ENCODE measurements at places on chromosomes 1 and 21. TPM values are rescaled to one million over a fixed set of nuclear protein-coding genes. Genes with fewer than 3 reads are reported as not detected.
A peak's percentile ranks its signal among the peaks of the same experiment; 100 is the strongest.

CRP gene
- total RNA-seq, result not detected

RNF186 gene
- not detected for total RNA-seq

CSF3R gene
- not detected for total RNA-seq

SH2D5 gene
- 0.07 TPM for total RNA-seq

DCST1 gene
- not detected for total RNA-seq

GPR37L1 gene
- total RNA-seq, result not detected

E2F2 gene
- total RNA-seq, result 8.0 TPM

DENND2C gene
- 0.60 TPM for total RNA-seq

IGSF21 gene
- not detected for total RNA-seq

AIRE gene
- not detected for total RNA-seq

S100A7A gene
- total RNA-seq, result not detected

GRCh38 chr1:84271441-84272151 is 29.9 kb upstream of the SAMD13 start:
- peak; percentile 85 for DNase-seq
- peak overlapping the region; percentile 87 for H3K27ac ChIP-seq
- peaks cover 23% of the 10 kb centered on the region for H3K4me1 ChIP-seq
- H3K27me3 ChIP-seq, result no peaks in the 10 kb centered on the region
- H3K4me3 ChIP-seq, result peak overlapping the region; percentile 49

DNA sequence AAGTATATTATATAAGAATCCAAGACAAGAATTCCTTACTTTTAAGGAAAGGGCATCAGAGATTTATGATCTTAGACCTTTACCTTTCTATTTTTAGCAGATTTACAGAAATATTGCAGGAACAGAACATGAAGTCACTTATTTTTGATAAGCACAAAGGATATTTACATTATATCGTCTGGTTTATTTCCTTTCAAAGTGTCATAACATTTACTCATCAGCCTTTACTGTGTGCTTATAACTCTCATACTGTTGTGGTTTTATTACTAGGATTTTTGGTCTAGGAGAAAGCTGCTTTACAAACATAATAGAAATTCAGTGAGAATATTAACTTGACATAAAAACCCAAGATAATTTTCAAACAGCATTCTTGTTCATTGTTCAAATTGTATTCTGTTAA is 47.6 kb downstream of the APP start:
- DNase-seq, result no peak
- H3K27me3 ChIP-seq, result no peaks in the 10 kb centered on the region
- H3K4me1 ChIP-seq, result peaks cover 2% of the 10 kb centered on the region
- H3K36me3 ChIP-seq, result no peaks in the 10 kb centered on the region
- no peak overlapping the region for H3K27ac ChIP-seq
- H3K4me3 ChIP-seq, result no peak overlapping the region

DNA sequence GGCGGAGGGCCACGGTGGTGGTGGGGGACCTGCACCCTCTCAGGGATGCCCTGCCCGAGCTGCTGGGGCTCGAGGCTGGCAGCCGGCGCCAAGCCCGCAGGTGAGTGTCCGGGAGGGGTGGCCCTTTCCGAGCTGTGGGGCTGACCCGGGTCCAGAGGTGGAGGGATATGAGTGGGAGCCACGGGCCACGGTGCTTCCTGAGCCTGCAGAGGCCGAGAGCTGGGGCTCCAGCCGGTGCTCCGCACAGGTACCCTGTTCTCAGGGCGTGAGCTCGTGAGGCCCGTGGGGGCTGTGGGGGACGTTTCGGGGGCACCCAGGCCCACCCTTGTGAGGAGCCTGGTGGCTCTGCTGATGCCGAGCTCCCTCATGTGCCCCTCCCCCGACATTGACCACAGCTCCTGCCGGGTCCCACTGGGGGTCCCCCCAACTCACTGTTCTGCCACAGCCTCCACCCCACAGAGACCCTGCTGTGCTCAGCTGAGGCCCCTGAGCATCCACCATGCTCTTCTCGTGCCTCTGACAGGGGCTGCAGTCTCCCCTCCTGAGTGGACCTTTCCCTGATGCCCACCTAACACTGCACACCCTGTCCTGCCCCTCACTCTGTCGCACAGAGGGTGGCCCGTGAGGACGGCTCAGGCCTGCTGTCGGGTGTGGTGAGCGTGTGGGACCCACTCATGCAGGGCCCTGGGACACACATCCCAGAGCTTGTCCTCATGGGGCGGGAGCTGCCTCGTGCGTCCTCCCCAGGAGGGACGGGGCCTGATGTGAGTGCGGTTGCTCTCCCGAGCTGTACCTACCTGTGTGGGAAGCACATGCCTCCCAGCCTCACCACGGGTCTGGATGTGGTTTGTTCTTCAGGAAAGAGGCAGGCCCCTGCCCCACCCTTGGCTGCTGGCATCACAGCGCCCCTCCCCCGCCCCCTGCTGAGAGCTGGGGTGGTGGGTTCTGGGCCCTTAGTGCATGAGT is 27.5 kb downstream of the SLX9 start:
- peaks cover 22% of the 10 kb centered on the region for H3K36me3 ChIP-seq
- no peak for DNase-seq
- peaks cover 16% of the 10 kb centered on the region for H3K4me1 ChIP-seq
- no peak overlapping the region for H3K4me3 ChIP-seq

DNA sequence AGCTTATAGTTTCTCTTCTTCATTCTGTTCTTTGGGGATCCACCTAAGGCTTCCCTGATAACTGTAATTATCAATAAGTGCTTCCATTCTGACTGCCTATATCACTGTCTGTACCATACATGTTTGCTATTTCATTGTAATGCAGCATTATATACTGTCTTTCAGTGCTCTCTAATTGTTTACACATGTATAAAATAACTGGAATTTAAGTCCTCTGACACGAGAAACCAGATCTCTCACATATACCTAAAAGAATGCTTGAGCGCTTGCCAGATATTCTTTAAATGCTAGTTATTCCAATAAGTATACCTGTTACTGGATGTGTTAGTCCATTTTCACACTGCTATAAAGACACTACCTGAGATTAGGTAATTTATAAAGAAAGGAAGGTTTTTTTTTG is 34.7 kb downstream of the CELF3 start:
- no peak for DNase-seq
- no peaks in the 10 kb centered on the region for H3K27me3 ChIP-seq
- 0 out of 2 replicates have a peak, but pooled peaks cover 4% of the 10 kb centered on the region for H3K36me3 ChIP-seq

GRCh38 chr1:66444438-66445265 is 89.3 kb upstream of the SGIP1 start:
- no peaks in the 10 kb centered on the region for H3K27me3 ChIP-seq
- H3K4me3 ChIP-seq, result no peak overlapping the region
- H3K4me1 ChIP-seq, result peaks cover 39% of the 10 kb centered on the region
- peak overlapping the region; percentile 18 for H3K27ac ChIP-seq

DNA sequence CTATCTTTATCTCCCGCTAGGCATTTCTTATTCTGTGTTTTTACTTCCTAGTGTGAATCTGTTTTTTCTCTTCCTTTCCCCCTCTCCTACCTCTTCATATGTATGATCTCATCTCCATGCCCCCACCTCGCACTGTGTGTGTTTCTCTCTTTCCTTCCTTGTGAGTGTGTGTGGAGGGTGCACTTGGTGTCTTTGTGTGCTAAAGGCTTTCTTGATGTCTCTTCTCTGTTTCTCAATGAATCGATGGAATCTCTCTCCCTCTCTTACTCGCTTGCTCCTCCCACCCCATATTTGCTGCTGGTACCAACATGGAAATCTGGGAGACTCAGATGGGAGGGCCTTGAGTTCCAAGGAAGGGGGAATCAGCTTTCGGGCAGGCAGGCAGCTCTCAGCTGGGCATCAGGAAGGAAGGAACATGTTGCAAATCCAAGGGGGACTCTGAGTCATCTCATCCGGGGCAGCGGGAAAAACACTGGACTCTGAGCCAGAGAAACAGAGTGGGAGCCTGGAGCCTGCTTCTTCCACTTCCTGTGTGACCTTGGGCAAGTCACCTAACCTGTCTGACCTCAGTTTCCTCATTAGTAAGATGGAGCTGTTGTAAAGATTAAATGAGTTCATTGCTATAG is 147.5 kb downstream of the PTPRU start:
- H3K36me3 ChIP-seq, result peaks cover 2% of the 10 kb centered on the region
- no peaks in the 10 kb centered on the region for H3K27me3 ChIP-seq
- no peak overlapping the region for H3K27ac ChIP-seq
- H3K4me1 ChIP-seq, result no peaks in the 10 kb centered on the region

GRCh38 chr1:212440419-212440818 is 7.7 kb downstream of the NENF start:
- no peaks in the 10 kb centered on the region for H3K4me1 ChIP-seq
- no peak for DNase-seq
- H3K36me3 ChIP-seq, result peaks cover 4% of the 10 kb centered on the region
- no peak overlapping the region for H3K27ac ChIP-seq
- H3K27me3 ChIP-seq, result no peaks in the 10 kb centered on the region

DNA sequence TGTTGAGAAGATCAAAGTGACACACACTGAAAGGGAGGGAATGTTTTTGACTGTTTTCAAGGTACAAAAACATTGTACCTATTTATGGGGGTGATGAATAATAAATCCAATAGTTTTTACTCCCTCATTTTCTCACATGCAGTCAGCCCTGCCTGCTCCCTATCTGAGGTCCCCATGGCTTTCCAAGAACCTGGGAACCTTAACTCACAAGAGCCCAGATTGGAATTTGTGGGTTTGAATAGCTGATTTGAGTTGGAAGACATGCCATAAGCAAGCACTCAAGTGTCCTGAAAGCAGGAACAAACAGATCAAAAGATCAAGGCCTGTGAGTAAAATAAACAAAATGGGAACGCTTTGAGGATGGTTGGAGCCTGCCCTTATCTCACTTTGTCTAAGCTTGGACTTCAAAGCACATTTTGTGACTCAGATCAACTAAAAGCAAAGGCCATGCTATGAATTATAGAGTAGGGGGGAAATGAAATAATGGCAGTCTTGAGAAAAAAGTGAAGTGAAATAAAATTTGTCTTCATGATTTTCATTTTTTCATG is 136.6 kb downstream of the LYPLAL1 start:
- no peaks in the 10 kb centered on the region for H3K36me3 ChIP-seq
- no peak overlapping the region for H3K27ac ChIP-seq
- no peak overlapping the region for H3K4me3 ChIP-seq
- no peaks in the 10 kb centered on the region for H3K27me3 ChIP-seq

- H3K36me3 ChIP-seq, result peaks cover 15% of the 10 kb centered on the region
- peak; percentile 84 for DNase-seq
- H3K27ac ChIP-seq, result peak overlapping the region; percentile 84
- no peaks in the 10 kb centered on the region for H3K27me3 ChIP-seq
- H3K4me3 ChIP-seq, result peak overlapping the region; percentile 49
Observed at GRCh38 chr1:32336963-32337675, 1.1 kb upstream of the MARCKSL1 start.

GRCh38 chr1:30718091-30718635 is 5.2 kb downstream of the MATN1 start:
- no peak overlapping the region for H3K4me3 ChIP-seq
- H3K27me3 ChIP-seq, result no peaks in the 10 kb centered on the region
- peak; percentile 99 for DNase-seq

DNA sequence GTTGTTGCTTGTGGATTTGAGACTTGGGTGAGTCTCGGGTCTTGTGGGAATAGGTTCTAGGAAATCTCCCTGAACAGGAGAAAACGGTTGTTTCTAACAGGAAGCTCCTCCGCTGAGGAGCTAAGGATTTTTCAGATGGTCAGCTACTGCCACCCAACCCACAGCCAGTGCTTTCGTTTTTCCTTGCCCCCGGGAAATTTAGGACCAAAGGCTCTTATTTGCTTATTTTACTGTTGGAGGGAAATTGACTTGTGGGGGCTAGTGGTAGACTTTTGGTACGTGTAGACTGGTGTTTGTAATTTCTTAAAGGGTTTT is 792 bp downstream of the SNX7 start:
- no peak overlapping the region for H3K4me3 ChIP-seq
- H3K36me3 ChIP-seq, result no peaks in the 10 kb centered on the region
- H3K27ac ChIP-seq, result no peak overlapping the region

DNA sequence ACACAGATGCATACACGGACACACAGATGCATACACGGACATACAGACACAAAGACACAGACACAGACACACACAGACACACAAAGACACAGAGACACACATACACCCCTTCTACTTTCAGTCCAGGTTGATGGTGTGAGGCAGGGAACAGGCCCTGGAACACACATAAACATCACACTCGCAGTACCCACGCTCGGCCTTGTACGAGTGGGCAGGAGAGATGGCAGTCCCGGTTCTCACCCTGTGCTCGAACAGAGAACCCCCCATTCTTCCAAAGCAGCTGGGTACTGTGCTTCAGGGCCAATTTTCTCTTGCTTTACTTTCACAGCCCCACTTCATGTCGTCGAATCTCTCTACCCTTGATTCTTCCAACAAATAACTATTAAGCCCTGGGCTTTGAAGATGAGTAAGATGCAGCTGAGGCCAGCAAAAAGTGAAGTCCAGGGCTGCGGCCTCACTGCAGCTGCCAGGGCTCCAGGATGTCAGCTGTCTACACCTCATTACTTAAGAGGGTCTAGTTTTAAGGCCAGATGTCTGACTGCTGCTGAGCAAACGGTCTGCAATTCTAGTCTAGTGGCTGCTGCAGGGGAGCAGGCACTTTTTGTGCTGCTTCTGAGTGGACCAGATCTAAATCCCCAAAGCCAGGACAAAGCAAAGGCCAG is 90.1 kb downstream of the PGBD5 start:
- no peaks in the 10 kb centered on the region for H3K4me1 ChIP-seq
- no peaks in the 10 kb centered on the region for H3K36me3 ChIP-seq
- no peak overlapping the region for H3K4me3 ChIP-seq
- no peaks in the 10 kb centered on the region for H3K27me3 ChIP-seq
- DNase-seq, result no peak

DNA sequence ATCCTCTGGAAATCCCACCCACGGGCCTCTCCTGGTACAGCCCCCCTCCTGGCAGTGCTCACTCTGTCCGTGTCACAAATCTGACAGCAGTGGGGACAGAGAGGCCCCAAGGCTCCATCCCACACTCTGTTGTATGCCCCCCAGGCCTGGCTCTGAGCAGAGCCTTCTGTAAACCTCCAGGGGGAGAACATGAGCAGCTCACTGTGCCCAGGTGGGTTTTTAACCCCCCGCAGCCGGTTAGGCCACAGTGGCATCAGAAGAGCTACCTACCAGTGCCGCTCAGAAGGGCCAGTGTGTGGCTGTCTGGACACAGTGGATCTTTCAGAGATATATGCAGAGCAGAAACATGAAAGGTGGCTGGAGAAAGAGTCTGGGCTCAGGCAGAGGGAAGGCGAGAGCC is 12.0 kb upstream of the GPR153 start:
- no peak overlapping the region for H3K27ac ChIP-seq
- no peak overlapping the region for H3K4me3 ChIP-seq
- no peak for DNase-seq
